Stimulated activated CD8-positive, alpha-beta memory T cell treated with anti-CD3 and anti-CD28 coated beads, Interleukin-4, amount 100 ng/mL, for 4 hours (primary cell): ENCODE measurements at places on chromosomes 6 and 20.

DNA sequence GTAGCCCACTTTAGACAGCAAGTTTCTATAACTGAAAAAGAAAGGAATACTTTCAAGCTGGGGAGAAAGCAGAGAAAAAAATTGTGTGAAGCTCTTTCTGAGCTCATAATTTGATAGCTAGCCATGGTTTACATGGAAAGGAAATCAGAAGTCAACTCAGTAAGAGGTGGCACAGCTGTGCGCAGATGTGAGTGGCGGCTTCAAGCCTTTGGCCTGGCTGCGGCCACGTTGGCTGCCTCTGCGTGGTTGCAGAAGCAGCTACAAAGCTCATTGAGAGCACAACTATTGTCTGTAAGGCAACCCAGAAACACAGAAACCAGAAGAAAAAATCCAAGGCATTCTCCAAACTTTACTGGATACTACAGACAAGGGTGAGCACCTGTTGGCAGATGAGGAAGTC is 136.9 kb downstream of the SASH1 start:
- DNase-seq, result no peak

GRCh38 chr6:118207947-118208346 is 300.9 kb downstream of the SLC35F1 start:
- no peak for DNase-seq

- no peak for DNase-seq
Measured at GRCh38 chr6:74991573-74992332, 214.1 kb downstream of the COL12A1 start.

DNA sequence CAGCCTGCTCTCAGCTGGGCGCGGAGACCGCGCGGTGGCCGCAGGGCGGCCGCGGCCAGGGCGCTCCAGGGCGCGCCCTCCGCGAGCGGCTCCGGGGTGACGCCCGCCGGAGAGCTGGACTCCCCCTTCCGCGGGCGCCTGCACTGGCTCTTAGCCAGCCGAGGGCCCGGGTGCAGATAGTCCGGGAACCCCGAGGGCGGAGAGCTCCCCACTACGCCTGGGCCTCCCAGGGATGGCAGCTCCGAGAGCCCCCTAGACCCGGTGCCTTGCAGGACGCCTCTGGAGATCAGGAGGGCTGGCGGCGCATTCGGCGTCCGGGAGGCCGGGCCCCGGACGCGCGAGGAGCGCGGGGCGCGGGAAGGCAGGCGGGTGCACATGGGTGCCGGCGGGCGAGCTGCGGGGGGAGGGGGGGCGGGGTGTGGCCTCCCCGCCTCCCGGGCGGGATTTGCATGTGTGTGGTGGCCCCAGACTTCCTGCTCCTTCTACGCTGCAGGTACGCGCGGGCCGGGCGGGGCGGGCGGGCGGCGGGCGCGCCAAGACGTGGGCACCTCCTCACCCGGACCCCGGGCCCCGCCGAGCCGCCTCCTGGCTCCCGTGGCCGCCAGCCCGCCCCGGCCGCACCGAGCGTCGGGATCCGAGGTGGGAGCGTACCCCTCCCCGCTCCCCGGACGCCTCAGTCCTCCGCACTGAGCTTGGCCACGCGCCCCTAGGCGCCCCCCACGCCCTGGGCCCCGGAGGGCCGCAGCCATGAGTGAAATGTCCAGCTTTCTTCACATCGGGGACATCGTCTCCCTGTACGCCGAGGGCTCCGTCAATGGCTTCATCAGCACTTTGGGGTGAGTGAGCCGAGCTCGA is at the start of gene ITPR3:
Gene ITPR3 (plus strand): TSS at position 467 of the 855 bp plus-strand sequence. CDS start 281 bp downstream, at position 748.
- peak; percentile 55 for DNase-seq

GRCh38 chr6:71979911-71980310 is 93.6 kb downstream of the RIMS1 start:
- no peak for DNase-seq

- no peak for DNase-seq
Measured at GRCh38 chr6:10854922-10855632, 16.7 kb upstream of the MAK start.

DNA sequence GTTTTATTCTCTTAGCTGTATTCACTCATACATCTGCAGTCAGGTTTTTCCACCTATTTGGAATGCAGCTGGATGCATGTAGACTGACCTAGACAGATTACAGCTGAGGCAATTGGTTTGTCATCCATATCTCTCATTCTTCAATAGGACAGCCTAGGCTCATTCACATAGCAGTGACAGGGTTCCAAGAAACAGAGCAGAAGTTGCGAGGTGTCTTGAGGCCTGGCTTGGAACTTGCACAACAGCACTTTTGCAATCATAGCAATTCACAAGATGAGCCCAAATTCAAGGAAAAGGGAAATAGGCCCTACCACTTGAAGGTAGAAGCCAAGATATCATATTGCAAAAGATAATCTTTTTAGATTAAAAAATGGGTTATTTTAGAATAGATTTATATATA is 508.9 kb upstream of the JAG1 start:
- DNase-seq, result no peak

DNA sequence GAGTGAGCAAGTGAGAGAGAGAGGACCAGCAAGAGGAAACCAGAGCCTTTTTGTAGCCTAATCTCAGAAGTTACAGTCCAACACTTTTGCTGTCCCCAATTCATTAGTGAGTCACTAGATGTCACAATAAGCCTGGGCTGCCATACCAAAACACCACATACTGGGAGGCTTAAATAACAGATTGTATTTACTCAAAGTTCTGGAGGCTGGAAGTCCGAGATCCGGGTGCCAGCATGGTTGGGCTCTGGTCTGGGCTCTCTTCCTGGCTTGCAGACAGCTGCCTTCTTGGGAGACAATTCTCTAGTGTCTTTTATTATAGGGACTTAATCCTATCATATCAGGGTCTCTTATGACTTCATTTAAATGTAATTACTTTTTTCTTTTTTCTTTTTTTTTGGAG is 50.7 kb upstream of the FERMT1 start:
- DNase-seq, result no peak

DNA sequence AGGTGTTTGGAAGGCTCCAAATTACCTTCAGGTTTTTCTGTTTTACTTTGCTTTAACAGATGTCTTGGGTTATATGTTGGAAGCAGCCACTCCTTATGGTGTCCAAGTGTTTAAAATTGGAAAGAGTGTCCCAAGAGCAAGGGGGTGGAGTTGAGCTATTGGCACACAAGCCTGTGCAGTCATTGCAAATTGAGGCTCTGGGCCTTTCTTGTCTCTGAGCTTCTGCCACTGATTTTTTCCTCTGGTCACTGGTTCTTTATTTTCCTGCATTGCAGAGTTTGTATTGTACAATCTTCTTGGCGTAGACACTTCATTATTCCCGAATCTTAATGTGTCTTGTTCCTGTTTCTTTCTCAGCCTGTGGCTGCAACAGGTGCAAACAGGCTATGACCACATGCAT is 598.8 kb downstream of the RNF144B start:
- no peak for DNase-seq

GRCh38 chr6:163036160-163036645 is 308.4 kb downstream of the PACRG start:
- no peak for DNase-seq

GRCh38 chr20:61991476-61991875 is 74.2 kb downstream of the TAF4 start:
- DNase-seq, result no peak

- DNase-seq, result peak; percentile 36
Measured at GRCh38 chr6:31270788-31271640, 878 bp downstream of the HLA-C start.

DNA sequence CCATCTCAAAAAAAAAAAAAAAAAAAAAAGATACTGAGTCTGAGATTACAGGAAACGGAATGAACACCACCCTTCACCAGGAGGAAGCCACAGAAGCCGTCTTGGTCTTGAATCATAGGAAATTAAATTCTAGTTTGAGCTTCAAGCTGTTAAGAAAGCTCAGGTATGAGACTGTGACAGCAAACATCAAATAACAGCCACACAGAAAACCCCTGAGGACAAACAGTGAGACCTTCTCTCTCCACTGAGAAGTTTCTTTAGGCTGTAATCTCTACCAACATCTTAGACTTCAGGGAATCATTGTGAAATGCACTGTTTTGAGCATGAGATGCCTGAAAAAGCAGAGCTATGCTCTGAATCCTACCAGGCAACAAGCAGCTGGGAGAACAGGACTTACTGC is 30.8 kb downstream of the PDE10A start:
- no peak for DNase-seq

- no peak for DNase-seq
Measured at GRCh38 chr20:1190847-1191246, 6.1 kb upstream of the TMEM74B start.

DNA sequence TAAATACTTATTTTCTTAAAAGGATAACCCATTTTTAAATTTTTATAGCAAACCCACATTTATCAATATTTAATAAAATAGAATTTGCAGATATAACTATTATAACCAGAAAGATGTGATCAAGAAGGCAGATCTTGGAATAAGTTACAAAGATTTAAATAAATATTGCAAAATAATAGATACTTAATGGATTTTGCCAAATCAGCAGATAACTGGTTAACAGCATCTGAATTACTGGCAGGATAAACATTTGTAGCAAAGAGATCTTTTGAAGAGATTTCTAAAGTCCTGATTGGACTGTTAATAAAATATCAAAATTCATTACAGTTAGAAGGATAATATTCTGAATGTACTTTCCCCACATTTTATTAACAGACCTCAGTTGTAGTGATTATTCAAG is 144.2 kb downstream of the PDSS2 start:
- no peak for DNase-seq

- no peak for DNase-seq
Measured at GRCh38 chr6:33324125-33324524, 6.6 kb upstream of the ZBTB22 start.

GRCh38 chr6:169935348-169935718 is 183.9 kb downstream of the ERMARD start:
- DNase-seq, result no peak

DNA sequence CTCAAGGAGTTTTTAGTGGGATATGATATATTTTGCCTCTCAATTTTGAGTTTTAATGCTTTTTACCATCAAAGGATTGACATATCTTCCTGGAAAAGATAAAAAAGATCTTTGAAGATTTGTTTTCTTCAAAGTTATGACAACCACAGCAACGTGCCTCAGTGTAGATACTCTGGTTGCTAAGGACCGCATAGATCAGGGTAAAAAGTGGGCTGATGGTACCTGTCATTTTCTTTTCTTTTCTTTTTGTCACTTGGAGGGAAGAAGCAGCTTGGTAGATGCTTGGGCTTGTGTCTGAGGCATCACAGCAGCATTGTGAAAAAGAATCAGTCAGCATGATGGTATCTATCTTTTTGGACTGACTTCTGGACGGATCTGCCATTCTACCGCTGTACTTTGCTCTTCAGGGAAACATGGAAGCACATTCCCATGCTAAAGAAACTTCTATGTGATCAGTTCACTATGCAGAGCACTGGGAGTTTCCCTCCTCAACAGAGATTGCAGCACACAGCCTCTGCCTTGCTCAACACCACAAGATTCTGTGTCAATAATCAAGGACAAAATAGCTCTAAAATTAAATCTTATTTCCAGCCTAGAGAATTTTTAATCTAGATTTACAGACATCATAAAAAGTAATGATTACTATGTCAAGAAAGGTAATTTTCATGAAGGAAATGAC is 54.8 kb upstream of the SGK1 start:
- no peak for DNase-seq

GRCh38 chr6:17879184-17879583 is 108.3 kb downstream of the KIF13A start:
- no peak for DNase-seq

- DNase-seq, result no peak
Measured at GRCh38 chr20:51174536-51174935, 151.6 kb upstream of the KCNG1 start.
